ENCODE measurements at places on chromosomes 13 and 19. TPM values are rescaled to one million over a fixed set of nuclear protein-coding genes. Genes with fewer than 3 reads are reported as not detected.

The PGLYRP2 gene
- not detected for total RNA-seq

- DNase-seq: no peak
Observed at GRCh38 chr13:87052731-87053130, 618.4 kb upstream of the SLITRK5 start.

The CDX2 gene
- total RNA-seq: not detected

The HSPB6 gene
- total RNA-seq: 863 TPM
